Stimulated activated memory B cell treated with anti-CD40 and anti-IgM and Interleukin-4, amounts not matched to agents 10 μg/mL and 1 μg/mL and 100 μg/mL, for 72 hours (primary cell): ENCODE measurements at places on chromosomes 3 and 15.

DNA sequence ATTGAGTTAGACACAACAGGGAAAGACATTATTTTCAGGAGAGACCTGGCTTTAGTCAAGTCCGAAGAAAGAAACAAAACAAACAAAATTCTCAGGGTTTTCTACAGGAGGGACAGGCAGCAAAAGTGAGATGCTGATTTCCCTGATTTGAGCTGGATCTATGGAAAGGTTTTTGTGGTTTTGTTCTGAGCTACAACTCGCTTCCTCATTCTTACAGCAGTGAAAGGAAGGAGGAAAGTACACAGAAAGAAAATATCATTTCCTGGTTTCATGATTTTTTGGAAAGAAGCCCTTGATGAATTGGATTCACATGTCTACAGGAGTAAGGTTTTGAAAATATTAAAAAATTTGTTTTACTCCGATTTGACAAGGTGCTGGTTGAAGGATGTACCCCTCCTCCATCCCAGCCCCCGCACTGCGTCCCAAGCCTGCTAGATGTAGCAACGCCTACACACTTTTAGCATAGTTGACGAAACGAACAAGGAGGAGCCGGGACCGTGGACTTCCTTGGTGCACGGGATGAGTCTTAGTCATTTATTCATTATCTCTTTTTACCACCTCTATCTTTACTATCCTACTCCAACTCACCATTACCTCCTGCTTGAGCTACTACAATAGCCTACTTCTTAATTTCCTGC lies 10.8 kb downstream of the PRICKLE2 start:
- no peak overlapping the region for H3K4me3 ChIP-seq
- H3K36me3 ChIP-seq = no peaks in the 10 kb centered on the region
- no peaks in the 10 kb centered on the region for H3K4me1 ChIP-seq
- H3K27ac ChIP-seq = no peak overlapping the region
- H3K27me3 ChIP-seq = no peaks in the 10 kb centered on the region
- ATAC-seq = no peak

DNA sequence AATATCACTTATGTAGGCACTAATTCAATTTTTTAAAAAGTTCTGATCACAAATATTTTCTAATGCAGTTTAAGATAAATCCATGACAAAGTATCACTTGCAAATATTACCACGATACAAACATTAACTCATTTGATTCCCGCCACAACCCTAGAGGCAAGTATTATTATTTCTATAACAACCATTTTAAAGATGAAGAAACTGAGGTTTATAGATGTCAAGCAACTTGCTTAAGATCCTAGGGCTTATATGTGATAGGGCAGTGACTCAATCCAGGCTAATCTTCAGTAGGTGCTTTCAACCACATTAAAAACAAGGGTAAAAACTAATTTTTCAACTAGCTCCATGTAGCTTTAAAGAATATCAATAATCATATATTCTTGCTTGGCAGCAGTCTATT lies 1.7 kb downstream of the DYNC1LI1 start:
- no peak for ATAC-seq
- no peak overlapping the region for H3K4me3 ChIP-seq
- H3K4me1 ChIP-seq = peaks cover 22% of the 10 kb centered on the region
- H3K27me3 ChIP-seq = no peaks in the 10 kb centered on the region

GRCh38 chr15:63038926-63039673 lies 3.4 kb upstream of the TPM1 start:
- H3K4me1 ChIP-seq = peaks cover 17% of the 10 kb centered on the region
- no peak overlapping the region for H3K27ac ChIP-seq
- no peak for ATAC-seq
- H3K27me3 ChIP-seq = peaks cover 47% of the 10 kb centered on the region
- H3K36me3 ChIP-seq = no peaks in the 10 kb centered on the region

DNA sequence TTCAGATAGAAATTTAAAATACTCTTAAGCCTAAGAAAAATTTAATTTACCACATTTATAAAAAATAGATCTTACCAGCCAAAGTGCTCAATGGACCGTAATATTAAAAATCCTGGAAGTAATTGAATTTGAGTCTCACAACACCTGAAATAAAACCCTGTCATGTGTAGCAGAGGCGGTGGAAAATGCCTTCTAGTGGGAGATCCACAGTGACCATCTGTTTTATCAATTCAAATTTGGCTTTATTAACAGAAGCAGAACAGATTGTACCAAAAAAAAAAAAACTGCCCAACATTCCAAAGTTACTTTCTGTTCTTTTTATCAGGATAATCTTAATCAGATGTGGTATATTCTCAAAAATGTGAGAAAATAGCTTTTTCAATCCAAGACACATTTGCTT lies 71.7 kb downstream of the DMXL2 start:
- no peak overlapping the region for H3K4me3 ChIP-seq
- no peaks in the 10 kb centered on the region for H3K36me3 ChIP-seq
- no peak overlapping the region for H3K27ac ChIP-seq
- no peaks in the 10 kb centered on the region for H3K27me3 ChIP-seq
- no peaks in the 10 kb centered on the region for H3K4me1 ChIP-seq

DNA sequence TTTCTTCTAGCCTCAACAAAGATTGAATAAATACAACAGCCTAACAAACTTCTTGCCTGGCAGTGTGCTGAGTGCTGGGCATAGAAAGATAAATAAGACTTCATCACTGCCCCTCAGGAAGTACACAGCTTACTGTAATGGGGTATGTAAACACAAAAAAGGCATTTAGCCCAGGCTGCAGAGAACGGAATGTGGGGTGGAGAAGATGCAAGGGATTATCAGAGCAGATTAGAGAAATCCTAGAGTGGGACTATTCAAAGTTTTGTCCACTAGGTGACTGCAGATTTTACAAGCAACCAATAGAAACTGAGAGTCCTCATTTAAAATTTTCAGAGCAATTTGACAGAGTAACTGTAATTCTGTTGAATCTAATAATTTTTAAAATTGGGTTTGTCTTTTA lies 35.4 kb upstream of the TSC22D2 start:
- peaks cover 17% of the 10 kb centered on the region for H3K4me1 ChIP-seq
- no peaks in the 10 kb centered on the region for H3K27me3 ChIP-seq
- H3K36me3 ChIP-seq = no peaks in the 10 kb centered on the region
- peak; percentile 51 for ATAC-seq
- H3K27ac ChIP-seq = no peak overlapping the region

DNA sequence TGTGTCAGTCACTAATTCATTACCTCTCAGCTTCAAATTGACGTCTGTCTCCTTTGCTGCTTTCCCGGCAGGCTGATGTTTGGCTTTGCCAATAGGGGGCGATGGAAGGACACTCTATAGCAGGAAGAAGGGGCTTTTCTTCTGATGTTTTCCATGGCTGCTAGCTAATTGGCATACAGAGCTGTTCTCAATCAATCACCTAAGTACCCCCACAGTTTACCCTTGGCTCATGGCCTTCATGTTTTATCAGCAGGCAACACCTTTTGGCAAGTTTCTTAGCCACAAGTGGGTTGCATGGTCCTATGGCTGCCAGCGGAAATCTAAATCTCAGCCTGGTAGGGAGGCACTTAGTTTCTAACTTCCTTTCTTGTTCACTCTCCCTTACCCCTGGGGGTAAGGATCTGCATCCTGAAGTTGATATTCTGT lies 45.0 kb downstream of the ESYT3 start:
- H3K27ac ChIP-seq = no peak overlapping the region
- peaks cover 10% of the 10 kb centered on the region for H3K27me3 ChIP-seq
- no peak overlapping the region for H3K4me3 ChIP-seq
- no peak for ATAC-seq

DNA sequence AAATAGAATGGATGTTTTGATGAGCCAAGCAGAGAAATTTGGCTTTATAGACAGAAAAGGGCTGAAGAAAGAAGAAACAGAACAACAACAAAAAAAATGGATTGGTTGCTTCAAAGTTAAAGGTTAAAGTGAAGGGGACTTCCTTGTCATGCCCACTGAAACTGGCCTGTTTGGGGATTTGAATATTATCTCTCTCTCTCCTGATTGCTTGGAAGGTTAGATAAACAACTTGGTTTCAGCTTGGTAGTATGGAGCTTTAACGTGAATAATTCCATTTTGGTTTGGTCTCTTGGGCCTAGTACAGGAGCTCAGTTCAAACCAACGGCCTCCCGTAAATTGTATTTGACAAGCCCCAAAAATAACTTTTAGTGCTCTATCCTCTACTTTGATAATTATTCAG lies 70.8 kb upstream of the MBNL1 start:
- H3K27ac ChIP-seq = peak overlapping the region; percentile 98
- no peaks in the 10 kb centered on the region for H3K36me3 ChIP-seq

DNA sequence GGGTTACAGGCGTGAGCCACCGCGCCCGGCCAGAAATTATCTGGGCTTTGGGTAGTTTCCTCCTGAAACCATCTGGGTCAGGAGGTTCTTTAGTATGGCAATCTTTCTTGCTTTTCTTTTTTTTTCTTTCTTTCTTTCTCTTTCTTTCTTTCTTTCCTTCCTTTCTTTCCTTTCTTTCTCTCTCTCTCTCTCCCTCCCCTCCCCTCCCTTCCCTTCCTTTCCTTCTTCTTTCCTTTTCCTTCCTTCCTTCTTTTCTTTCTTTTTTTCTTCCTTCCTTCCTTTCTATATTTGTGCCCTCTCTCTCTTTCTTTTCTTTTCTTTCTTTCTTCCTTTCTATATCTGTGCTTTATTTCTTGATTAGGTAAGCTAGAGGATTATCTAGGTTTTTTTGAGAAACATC lies 17.0 kb downstream of the DBR1 start:
- ATAC-seq = no peak
- no peak overlapping the region for H3K4me3 ChIP-seq

GRCh38 chr15:61841466-61841865 lies 218.8 kb downstream of the VPS13C start:
- no peak overlapping the region for H3K4me3 ChIP-seq
- H3K4me1 ChIP-seq = peaks cover 6% of the 10 kb centered on the region
- ATAC-seq = no peak
- H3K27ac ChIP-seq = no peak overlapping the region
- H3K27me3 ChIP-seq = peaks cover 34% of the 10 kb centered on the region

DNA sequence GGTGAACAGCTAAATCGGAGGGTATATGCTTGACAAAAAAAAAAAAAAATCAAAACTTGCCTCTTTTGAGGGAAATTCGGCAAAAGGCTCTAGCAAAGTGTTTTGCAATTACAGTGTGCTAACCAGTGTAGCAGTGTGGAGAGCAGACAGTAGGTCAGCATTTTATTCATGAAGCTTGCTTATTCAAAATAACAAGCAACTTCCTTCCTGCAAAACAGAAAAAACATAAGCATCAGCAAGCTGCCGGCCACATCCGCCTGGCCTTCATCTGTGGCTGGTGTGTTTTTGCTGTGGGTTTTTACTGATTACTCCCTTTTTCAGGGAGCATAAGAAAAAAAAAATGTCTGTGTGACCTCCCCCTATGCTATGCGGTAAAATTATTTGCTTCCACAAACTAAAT lies 434.1 kb downstream of the OCA2 start:
- H3K27ac ChIP-seq = no peak overlapping the region
- no peaks in the 10 kb centered on the region for H3K4me1 ChIP-seq
- H3K27me3 ChIP-seq = no peaks in the 10 kb centered on the region
- no peak for ATAC-seq
- H3K36me3 ChIP-seq = no peaks in the 10 kb centered on the region

- no peaks in the 10 kb centered on the region for H3K4me1 ChIP-seq
- H3K4me3 ChIP-seq = no peak overlapping the region
- ATAC-seq = no peak
- H3K27me3 ChIP-seq = no peaks in the 10 kb centered on the region
- no peaks in the 10 kb centered on the region for H3K36me3 ChIP-seq
Measured at GRCh38 chr15:93759629-93760028, 471.7 kb upstream of the MCTP2 start.

GRCh38 chr3:1117843-1118473 lies 25.1 kb downstream of the CNTN6 start:
- H3K36me3 ChIP-seq = no peaks in the 10 kb centered on the region
- no peak overlapping the region for H3K4me3 ChIP-seq
- no peaks in the 10 kb centered on the region for H3K27me3 ChIP-seq
- H3K27ac ChIP-seq = no peak overlapping the region

DNA sequence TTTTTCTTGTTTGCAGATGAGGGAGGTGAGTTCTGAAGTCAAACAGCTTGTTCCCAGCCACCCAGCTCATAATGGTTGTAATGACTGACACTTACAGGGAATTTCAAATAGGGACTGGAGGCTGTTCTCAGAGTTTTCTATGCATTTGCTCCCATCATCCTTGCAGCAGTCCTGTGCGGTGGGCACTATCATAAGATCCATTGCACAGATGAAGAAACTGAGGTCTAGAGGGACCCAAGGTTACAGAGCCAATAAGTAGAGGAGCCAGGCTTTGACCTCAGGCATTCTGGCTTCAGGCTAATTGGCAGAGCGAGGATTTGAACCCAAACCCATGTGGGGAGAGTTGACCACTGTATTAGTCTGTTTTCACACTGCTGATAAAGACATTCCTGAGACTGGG lies 32.4 kb downstream of the FAH start:
- no peaks in the 10 kb centered on the region for H3K4me1 ChIP-seq
- no peaks in the 10 kb centered on the region for H3K27me3 ChIP-seq
- H3K36me3 ChIP-seq = peaks cover 63% of the 10 kb centered on the region
- H3K4me3 ChIP-seq = no peak overlapping the region

- H3K4me3 ChIP-seq = no peak overlapping the region
- H3K4me1 ChIP-seq = peaks cover 6% of the 10 kb centered on the region
- no peaks in the 10 kb centered on the region for H3K27me3 ChIP-seq
- no peak for ATAC-seq
- no peak overlapping the region for H3K27ac ChIP-seq
- peaks cover 11% of the 10 kb centered on the region for H3K36me3 ChIP-seq
Measured at GRCh38 chr3:32542807-32543206, 27.9 kb downstream of the DYNC1LI1 start.

DNA sequence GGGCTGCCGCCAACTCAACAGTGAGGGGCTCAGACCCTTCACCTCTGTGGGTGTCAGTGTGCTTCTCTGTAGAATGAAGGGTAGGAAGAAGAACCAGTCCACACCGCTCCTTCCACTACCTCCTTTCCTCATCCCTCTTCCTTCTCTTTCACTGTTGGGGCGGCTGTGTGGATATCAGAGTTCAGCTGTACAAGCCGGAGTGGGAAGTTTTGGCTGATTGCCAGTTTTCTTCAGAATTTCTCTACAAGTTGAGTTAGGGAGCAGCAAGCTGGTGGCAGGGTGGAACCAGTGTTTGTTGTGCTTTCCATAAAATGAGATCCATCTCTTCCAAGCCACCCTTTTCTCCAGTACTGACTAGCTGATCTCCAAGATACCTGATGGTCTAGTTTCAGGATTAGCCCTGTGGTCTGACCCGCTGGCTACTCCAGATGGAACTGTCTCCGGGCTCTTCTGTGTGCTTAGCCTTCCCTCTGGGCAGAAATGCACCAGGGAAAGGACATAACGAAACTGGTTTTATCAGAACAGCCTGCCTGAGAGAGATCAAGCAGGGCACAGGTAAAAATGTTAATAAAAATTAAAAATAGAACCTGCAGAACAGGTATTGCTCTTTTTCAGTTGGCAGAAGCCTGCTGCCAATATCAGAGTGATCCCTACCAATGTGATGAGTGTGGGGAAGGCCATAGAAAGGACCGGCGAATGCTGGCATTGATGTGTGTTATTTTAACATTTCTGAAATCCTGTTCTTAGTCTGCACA lies 169.9 kb upstream of the TSC22D2 start:
- H3K27me3 ChIP-seq = peaks cover under 1% of the 10 kb centered on the region
- no peaks in the 10 kb centered on the region for H3K36me3 ChIP-seq
- no peaks in the 10 kb centered on the region for H3K4me1 ChIP-seq
- H3K4me3 ChIP-seq = no peak overlapping the region
- H3K27ac ChIP-seq = no peak overlapping the region
